ENCODE measurements at places on chromosomes 12 and 14.

DNA sequence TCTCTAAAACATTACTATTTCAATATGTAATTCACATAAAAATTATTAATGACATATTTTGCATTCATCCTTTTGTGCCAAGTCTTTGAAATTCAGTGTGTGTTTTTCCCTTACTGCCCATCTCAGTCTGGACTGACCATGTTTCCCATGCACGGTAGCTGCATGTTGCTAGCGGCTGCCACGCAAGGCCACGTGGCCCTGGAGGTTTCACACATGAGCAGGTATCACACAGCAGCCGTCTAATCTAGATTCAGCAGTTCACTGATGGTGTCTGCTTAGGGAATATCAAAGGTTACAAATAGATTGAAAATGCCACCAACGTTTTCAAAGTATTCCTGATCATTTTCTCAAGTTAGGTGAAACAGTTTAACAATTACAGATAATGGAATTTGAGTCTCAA is 234.8 kb upstream of the FKBP4 start:
- DNase-seq = no peak

- DNase-seq = no peak
Observed at GRCh38 chr14:51121096-51121495, 26.2 kb upstream of the TRIM9 start.

- no peak for DNase-seq
Observed at GRCh38 chr14:49622022-49622607, 1.5 kb downstream of the MGAT2 start.

DNA sequence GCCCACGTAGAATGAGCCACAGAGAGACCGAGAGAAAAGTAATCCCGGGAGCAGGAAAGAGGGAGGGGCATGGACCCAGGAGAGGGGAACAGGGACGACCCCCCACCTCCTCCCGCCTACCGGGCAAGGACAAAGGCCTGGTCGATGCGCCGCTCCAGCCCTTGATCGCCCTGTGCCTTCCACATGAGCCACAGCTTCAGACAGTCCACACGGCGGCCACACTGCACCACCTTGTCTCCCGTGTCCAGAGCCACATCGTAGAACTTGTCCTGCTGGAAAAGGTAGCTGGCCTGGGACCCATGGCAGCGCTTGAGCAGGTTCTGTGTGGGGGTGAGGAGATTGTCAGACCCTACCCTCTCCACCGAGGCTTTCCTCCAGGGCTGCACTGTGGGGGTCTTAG is 20.5 kb upstream of the ZNF740 start:
- no peak for DNase-seq

GRCh38 chr12:85575120-85576096 is 260.8 kb downstream of the RASSF9 start:
- no peak for DNase-seq

DNA sequence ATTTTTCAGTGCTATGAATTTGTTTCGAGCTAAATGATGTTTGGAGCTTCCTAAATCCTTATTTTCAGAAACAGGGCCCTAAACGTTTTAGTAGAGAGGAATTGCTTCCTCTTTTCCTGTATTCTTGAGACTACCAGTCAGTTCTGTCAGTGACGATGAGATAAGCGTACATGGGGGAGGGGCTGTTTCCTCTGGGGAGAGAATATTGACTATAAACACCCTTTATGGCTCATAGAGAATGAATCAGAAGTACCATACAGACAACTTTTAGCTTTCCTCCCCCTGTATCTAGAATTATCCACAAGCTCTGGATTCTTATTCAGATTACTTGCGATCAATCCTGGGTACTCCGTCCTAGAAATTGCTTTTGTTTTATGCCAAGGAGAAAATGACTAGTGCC is 5.1 kb downstream of the TBK1 start:
- no peak for DNase-seq

- DNase-seq = no peak
Observed at GRCh38 chr14:51024377-51024776, 70.5 kb downstream of the TRIM9 start.

GRCh38 chr14:23704890-23705289 is 68.7 kb downstream of the DHRS2 start:
- no peak for DNase-seq

- DNase-seq = no peak
Observed at GRCh38 chr12:49428793-49429192, 61.5 kb downstream of the SPATS2 start.

DNA sequence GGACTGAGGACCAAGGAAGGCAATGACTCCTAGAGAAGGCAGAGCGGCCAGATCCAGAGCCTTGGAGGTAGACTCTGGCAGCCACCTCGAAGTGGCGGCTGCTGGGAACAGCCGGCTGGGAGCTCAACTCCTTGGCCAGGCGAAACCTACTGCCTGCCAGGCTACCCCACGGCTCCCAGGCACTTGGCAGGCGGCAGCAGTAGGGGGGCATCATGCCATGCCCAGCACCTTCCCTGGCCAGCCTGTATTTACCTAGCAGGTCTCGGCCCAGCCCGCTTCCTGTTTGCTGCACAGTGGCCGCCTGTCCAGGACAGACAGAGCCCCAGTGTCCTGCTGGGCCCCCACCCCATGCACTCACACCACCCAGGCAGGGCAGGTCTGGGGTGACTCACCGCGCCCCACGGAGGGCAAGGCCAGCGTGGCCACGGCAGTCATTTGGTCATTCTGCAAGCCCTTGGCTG is 10.2 kb downstream of the TRPV4 start:
- no peak for DNase-seq

DNA sequence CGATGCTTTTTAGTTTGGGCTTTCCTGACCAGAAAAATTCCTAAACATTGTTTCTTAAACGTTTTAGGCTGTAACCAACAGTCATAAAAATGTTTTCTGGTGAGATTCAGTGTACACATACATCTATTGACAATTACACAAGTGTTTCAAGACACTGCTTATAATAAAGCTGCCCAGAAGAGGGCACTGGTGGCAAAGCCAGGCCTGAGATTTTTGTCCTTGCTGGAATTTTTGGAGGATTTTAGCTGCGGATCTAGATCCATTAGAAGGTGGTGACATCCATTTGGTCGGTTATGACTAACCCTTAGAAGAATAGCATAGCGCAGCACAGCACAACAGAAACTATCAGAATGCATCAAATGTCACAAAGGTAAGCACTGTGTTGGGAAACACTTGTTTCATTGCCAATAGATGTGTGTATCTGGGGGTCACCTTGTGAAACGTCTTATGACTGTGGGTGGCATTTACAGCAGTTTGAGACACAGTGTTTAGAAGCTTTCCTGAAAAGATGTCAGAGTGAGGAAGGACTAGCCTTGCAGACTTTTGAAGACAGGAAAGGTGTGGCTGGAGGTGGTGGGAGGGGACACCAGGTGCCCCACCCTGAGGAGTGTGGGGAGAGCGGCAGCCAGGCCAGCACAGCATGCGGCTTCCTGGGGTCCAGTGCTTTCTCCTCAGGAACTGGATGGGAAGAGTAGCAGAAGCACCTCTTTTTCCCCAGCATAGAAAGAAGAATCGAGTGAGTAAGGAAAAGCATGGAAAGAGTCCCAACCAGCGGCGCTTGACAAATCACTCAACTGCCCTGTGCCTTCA is 54.7 kb upstream of the FKBP4 start:
- DNase-seq = no peak

DNA sequence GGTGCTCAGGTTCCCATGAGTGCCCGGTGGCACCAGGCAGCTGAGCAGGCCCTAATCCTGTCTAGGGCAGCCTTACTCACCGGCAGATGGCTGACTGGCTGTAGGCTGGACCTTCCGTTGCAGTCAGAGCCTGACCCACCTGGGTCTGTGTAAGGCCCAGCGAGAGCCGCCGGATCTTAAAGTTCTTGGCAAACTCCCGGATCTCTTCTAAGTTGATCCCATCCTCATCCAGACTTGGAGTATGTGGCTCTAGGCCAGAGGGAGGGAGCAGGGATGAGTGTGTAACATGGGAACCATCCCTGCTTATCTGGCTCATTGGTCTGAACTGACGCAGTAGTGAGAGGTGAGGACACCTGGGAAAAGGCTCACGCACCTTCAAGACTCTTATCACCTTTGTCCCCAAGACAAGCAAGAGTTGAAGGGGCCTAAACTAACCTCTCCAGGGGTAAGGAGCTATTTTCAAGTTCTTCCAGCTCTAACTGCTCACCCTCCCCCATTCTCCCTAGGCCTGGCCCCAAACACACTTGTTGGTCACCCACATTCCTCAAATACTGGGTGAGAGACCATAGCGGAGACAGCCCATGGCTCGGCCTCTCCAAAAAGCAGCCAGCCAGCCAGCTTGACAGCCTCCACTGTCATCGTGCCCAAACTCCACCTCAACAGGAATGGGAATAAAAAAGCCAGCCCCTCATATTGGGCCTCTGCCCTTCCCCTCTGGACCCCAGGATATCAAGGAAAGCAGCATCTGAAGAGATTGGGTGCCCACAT is 18.8 kb upstream of the TFCP2 start:
- DNase-seq = no peak

- no peak for DNase-seq
Observed at GRCh38 chr12:49533331-49533730, 5.5 kb upstream of the KCNH3 start.

GRCh38 chr14:64861916-64862315 is 17.8 kb downstream of the SPTB start:
- no peak for DNase-seq

GRCh38 chr14:44812672-44813071 is 149.1 kb downstream of the KLHL28 start:
- no peak for DNase-seq

GRCh38 chr12:59005193-59005955 is 85.1 kb upstream of the LRIG3 start:
- no peak for DNase-seq

- no peak for DNase-seq
Observed at GRCh38 chr14:51630987-51631386, 20.7 kb upstream of the FRMD6 start.

DNA sequence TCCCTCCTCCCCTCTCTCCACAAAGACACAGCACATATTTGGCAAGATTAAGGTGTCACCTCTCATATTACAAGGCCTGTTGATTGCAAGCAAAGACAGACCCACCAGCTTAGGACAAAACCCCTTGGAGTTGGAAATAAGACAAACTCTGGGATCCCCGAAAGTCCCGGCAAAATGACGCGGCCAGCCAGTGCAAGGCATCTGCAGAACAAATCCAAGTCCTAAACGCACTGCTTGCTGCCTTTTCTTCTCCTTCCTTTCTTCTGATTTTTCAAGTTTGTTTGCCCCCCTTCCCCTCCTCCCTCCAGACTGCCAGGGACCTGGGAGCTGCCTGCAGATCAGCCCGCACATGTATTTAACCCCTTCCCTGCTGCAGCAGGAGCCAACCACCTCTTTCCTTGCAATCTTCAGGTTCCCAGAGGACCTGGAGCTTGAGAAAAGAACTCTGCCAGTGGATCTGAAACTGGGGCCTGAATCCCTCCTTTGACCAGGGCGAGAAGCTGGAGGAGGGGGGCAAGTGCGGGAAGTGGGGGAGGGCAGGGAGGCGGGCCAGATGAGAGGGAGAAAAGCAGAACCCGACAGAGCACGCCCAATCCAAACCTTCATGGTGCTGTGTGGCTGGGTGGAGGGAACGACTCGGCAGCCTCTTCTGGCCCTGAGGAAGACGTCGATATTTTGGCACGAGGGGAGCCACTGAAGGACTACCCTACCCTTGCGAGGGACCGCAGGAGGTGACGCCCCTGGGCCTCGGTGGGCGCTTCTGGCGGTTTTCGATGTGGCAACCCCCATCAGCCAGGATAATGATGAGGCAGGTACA is 2.0 kb upstream of the NTF3 start:
- DNase-seq = no peak
